ENCODE measurements at places on chromosomes 1 and 21.

GRCh38 chr1:167430134-167430848, 88.0 kb downstream of the CD247 start:
- DNase-seq = no peak

- DNase-seq = no peak
Measured at GRCh38 chr1:97457446-97458089, 463.3 kb downstream of the DPYD start.

DNA sequence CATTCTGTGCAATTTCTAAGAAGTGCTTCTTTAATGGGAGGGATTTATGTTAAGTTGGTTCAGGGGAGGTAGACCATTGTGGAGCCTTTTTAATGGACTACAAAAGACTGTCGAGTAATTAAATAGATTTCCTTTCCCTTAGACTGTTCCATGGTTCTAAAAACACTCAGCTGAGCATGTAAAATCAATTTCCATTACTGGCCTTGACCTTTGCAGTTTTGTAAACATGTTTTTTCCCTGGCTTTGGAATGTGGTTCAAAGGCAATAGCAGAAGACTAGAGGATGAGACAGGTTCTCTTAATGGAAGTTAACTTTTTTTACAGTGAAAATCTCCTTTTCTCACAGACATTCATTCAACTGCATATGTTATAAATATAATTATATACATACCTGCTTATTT, 37.6 kb upstream of the BTG3 start:
- no peak for DNase-seq

GRCh38 chr1:100882698-100883097, 11.9 kb downstream of the EXTL2 start:
- DNase-seq = peak; percentile 27

DNA sequence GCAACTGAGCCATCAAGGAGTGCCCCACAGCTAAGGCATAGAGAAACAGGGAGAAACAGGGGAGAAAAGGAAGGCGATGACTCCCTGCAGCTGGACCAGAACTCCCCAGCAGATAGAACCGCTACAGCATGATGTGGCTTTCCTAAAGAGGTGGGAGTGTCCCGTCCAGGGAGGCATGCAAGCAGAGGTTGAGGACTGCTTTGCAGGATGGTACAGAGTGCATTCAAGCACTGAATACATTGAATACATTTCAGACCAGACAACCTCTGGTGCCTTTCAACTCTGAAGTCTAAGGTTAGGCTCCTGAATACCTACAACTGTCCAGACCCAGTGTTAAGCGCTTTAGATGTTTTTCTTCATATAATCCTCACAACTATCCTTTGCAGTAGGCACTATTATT, 13.3 kb downstream of the DLGAP3 start:
- DNase-seq = no peak

DNA sequence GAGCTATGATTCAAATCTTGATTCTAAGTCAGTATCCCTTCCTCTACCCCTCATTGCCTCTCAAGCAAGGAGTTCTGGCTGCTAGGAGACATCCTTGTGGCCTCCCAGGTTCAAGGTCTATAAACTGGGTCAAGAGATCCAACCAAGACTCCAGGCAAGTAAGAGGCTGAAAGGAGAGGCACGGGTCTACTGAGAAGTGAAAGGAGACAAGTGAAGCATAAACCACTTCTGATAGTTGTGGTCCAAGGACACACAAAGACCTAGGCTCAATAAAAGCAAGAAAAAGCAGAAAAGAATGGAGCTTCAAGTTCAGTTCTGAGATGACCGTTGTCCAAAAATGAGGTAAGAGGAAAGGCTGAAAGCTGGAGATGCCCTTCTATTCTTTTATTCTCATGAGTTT, 17.8 kb upstream of the PPP2R5A start:
- no peak for DNase-seq

DNA sequence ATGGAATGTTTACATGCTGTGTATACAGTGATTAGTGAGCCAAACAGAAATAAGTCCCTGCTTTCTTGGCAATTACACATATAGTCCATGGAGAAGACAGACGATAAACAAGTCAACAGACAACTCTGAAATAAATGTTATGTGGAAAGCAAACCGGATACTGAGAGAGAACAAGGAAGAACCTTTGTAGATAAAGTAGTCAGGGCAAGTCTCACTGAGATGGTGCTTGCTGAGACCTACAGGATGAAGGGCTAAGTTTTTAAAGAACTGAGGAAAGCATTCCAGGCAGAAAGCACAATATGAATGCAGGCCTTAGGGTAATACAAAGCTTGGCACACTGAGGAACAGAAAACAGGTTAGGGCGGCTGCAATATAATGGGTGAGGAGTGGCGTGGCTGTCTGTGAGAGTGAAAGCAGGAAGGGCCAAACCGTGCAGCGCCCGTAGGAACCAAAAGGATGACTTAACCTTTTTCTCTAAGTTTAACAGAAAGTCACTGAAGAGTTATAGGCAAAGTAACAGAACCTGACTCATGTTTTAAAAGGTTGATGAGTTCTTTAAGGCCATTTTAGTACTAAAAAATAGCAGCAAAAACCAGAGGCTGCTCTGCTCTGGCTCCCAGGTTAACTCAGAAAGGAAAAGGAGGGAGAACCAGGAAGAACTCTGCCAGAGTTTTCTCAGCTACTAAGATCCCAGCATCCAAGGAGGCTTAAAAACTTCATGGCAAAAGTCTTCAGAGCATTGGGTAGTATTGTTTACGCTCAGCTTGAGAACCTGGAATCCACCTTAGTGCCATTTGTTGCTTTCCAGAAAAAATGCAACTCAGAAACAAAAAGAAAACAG, 8.7 kb upstream of the TTF2 start:
- DNase-seq = no peak

DNA sequence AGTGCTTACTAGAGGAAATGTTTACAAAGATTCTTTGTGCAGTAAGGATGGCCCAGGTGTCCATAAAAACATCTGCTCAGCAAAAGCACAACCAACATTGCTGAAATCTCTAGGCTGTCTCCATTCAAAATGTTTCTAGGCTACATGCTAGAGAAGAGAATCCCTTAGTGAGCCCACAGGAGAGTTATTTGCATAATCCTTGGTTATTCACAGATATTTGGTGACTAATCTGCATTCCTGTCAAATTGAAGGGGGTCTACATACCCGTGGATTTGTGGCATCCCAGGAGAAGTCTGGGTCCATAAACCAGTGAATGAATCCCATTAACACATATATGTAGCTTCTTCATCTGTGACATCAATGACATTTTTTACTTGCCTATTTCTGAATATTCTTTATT, 261.3 kb upstream of the ESRRG start:
- peak; percentile 27 for DNase-seq

GRCh38 chr1:27655151-27655937, 16.6 kb downstream of the IFI6 start:
- DNase-seq = no peak

- no peak for DNase-seq
Measured at GRCh38 chr1:77238462-77238861, 19.2 kb upstream of the PIGK start.

DNA sequence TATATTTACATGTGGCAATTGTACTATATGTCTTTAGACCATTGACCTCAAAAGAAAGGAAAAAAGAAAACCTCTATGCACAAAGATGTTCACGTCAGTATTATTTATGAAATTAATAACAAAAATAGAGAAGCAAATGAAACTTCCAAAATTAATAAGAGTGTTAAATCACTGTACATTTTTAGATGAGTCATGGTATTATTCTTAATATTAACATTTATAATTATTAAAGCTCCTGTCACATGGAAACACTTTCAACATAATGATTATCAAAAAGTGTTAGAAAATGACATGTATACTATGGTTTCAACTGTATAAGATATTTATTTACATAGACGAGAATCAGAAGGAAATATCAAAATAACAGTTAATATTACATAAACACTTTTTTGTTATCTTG, 324.9 kb upstream of the RUNX1 start:
- DNase-seq = no peak

DNA sequence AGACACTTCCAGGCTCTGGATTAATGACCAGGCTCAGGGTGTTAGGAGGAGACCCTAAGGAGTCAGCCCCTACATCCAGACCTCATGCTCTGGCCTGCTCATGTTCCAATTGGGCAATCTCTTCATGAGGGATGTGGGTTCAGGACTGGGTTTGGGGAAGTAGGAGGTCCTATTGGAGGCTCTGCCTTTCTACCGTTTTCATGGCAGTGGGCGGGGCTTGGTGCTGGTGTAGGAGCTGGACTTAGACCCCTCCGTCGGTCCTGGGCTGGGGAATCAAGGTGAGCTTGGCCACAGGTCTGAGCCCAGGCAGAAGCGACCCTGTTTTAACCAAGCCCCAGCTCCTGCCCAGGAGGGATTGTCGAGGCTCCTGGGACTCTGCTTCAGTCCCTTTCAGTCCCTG, 123.4 kb downstream of the PRDM16 start:
- no peak for DNase-seq

- peak; percentile 53 for DNase-seq
Measured at GRCh38 chr1:234665975-234666605, 56.1 kb upstream of the IRF2BP2 start.

- no peak for DNase-seq
Measured at GRCh38 chr1:64006276-64007051, 197.0 kb upstream of the UBE2U start.

- DNase-seq = no peak
Measured at GRCh38 chr1:106756752-106757151, 299.7 kb upstream of the PRMT6 start.

GRCh38 chr1:71618766-71619530, 538.1 kb upstream of the ZRANB2 start:
- DNase-seq = peak; percentile 90

DNA sequence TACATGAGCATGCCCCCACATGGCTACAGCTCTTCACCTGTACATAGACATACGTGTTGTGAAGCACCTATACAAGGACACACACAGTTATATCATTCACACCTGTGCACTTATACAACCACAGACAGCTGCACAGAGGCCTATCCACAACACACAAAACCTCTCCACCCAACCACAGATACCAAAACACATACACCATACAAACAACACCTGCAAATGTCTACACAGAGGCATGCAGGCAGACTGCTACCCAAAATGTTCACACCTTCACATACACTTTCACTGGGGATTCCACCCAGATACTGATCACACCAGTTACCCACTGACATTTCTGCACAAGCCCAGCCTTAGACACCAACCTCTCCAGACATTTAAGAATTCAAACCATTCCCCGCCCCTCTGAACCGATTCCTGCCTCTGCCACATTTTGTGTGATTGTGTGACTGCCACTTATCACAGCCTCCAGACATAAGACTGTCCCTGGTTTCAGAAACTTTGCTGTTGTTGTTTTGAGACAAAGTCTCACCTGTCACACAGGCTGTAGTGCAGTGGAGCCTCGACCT, 2.0 kb downstream of the C1orf232 start:
- DNase-seq = no peak

GRCh38 chr1:172167796-172168596, 252.5 kb upstream of the C1orf105 start:
- peak; percentile 85 for DNase-seq

DNA sequence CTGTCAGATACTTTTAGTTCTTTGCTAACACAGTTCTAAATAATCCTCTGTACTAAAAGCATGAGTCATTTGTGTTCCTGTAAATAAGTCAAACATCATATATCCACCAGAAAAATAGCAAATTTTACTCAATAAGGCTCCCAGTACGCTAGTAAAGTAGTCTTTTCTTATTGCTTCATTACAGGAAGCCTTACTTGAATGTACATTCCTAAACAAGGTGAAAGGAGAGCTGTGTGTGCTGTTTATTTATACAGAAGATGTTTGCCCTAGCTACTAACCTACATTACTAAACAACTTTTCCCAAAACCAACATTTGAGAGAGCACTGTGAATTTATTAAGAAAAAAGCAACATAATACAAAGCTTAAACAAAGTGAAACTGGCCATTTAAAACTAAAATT, 52.0 kb downstream of the ZNHIT6 start:
- no peak for DNase-seq

DNA sequence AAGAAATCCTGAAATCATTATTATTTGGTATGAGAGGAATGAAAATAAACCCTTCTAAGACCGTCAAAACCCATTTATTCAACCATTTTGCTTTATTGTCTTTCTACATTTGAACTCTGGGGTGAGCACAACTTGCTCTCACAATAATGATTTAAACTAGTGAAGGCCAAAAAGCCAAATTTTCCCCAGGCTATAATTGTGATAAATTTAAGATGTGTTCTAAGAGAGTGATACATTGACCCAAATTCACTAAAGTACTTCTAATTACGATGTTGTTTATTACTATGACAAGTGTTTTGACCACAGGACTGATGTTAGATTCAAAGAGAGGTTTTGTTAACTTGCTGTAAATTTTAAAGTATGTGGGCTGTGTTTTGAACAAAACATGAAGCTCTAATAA, 670.9 kb upstream of the NR5A2 start:
- DNase-seq = no peak

DNA sequence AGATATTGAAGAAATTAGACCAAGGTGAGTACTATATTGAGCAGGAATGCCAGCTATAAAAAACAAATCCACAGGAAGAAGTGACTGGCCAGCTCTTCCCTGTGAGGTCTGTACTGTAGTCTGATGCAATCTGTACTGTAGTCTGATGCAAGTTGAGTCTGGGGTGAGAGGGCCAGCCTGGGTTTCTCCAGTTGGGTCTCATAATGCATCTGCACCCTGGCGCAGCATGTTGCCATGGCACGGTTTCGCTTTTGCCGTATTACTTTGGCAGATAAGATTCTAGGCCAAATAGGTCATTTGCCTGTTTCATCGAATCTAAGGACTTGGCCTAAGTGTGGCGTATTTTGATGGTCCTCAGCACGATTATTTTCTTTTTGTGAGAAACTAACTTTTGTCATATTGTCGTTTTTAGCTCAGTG, 24.4 kb upstream of the PGD start:
- DNase-seq = no peak

DNA sequence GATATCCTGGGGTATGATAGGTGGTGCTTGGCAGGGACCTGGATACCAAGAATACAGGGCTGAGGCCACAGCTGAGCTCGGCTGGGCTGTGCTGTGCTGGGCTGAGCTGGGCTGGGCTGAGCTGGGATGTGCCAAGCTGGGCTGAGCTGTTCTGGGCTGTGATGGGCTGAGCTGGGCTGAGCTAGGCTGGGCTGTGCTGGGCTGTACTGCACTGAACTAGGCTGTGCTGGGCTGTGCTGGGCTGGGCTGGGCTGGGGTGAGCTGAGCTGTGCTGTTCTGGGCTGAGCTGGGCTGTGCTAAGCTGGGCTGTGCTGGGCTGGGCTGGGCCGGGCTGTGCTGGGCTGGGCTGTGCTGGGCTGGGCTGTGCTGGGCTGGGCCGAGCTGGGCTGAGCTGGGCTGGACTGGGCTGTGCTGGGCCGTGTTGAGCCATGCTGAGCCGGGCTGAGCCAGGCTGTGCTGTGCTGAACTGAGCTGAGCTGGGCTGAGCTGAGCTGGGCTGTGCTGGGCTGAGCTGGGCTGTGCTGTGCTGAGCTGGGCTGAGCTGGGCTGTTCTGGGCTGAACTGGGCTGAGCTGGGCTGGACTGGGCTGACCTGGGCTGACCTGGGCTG, 94.7 kb upstream of the ACTRT2 start:
- no peak for DNase-seq

DNA sequence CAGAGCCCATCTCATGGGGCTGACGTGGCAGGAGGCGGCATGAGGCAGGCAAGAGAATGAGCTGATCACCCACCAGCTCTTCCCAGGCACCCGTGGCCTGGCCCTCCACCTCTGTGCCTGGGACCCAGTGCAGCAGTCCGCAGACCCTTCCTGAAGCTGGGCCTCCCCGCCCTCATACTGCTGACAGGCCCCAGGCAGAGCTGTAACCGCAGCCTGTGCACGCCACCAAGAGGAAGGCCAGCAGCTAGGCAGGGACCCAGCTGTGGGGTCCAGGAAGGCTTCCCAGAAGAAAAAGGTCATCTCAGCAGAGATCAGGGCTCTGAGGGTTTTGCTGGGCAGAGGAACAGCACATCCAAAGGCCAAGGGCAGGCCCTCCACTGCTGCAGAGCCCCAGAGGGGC, 9.8 kb upstream of the MTFR1L start:
- DNase-seq = no peak

GRCh38 chr1:183454377-183454776, 17.9 kb upstream of the SMG7 start:
- DNase-seq = no peak

Measured in muscle of leg (tissue), 16 donors.